ENCODE measurements at places on chromosomes 5 and 9. TPM values are rescaled to one million over a fixed set of nuclear protein-coding genes. Genes with fewer than 3 reads are reported as not detected.
A peak's percentile ranks its signal among the peaks of the same experiment; 100 is the strongest.

DNA sequence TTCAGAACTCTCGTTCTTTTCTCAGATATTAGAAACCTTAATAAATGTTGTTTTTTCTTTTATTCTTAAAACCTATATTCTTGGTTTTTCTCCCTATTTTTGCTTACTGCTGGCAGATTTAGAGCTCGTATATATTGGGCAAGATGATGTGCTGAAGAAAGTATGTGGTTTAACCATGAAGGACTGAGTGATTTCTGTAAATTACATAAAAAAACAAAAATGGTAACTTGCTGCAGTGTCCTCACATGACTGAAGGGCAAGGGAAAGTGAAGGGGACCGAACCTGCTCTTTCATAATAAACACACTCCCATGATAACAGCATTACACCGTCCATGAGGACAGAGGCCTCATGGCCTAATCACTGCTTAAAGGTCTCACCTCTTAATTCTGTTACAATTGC, 393.8 kb upstream of the ZNF608 start:
- no peak for DNase-seq

GRCh38 chr5:124887223-124887622, 140.8 kb upstream of the ZNF608 start:
- peak; percentile 59 for DNase-seq

DNA sequence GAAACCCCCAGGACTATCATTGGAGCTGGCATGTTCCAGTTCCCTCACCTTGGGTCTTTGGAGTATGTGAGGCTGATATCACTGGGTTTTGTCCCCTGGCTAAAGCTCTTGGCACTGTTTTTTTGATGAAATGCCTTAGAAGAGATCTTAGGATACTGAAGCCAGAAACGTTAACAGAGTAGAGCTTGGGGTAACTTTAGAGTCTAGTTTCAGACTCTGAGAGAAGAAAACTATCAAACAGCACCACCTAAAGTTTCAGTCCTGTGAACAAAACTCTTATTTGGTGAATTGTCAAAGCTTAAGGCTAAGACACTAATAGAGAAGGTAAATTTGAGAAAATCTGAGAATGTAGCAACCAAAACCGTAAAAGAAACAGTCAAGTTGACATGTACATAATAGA, 111.7 kb upstream of the PUM3 start:
- DNase-seq = no peak

DNA sequence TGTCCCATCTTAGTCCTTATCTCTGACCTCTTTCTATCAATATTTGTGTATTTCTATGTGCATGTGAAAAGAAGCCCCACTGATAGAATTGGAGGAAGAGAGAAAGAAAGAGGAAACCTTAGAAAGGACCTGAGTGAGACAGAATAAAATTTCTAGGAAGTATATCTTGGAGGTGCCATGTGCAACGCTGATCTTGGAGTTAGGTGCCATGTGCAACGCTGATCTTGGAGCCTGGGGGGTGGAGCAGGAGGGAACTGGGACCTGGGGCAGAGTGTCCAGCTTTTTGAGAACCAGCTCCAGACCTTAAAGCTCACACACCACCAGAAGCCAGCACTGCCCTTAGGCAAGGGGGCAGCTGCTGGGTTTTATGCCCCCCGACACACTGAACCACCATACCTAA, 89.4 kb downstream of the SHC3 start:
- DNase-seq = no peak

GRCh38 chr5:150140830-150141229, 14.8 kb downstream of the PDGFRB start:
- DNase-seq = no peak

- DNase-seq = no peak
Measured at GRCh38 chr9:129141066-129142041, 30.1 kb downstream of the PTPA start.

SPAAR gene
- total RNA-seq = 5.3 TPM

PJA2 gene
- 103 TPM for total RNA-seq
